ENCODE measurements at places on chromosomes 2 and 18. TPM values are rescaled to one million over a fixed set of nuclear protein-coding genes. Genes with fewer than 3 reads are reported as not detected.
A peak's percentile ranks its signal among the peaks of the same experiment; 100 is the strongest.

SLC40A1 gene
- 0.18 TPM for polyA plus RNA-seq

DNA sequence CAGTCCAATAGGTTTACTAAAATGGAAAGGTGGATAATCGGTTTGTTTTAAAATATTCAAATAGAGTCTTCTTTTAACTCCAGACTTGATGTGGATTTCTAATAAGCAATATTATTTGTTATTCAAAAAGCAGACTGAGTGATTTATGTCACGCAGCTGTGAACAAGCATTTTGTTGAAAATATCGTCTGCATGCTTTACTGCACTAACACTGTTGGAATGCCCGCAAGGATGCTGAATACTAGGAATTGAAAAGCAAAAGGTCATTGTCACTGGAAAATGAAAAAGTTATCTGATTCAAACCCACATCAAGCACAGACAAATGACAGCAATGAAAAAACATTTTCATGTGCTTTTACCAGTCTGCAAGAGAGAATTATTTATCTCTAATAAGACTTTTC is 31.1 kb downstream of the CHN1 start:
- no peak for DNase-seq

TLK1 gene
- polyA plus RNA-seq, result 9.1 TPM

DNA sequence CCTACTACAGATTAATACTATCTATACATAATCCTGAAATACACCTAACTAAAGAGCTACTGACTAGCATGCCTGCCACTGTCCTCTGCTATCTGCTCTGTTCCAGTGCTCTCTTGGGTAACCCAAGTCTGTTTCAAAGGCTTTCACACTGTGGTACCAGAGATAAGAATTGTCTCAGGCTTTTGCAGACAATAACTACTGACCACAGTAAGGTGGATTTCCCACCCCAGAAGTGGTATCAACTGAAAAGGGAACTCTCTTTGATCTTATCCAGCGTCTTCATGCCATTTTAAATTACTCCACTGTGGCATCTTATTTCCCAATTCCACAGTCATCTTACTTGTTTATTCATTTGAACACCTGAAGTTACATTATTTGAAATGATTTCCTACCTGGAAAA is 190.2 kb downstream of the IKZF2 start:
- no peak for DNase-seq

RTP5 gene
- not detected for polyA plus RNA-seq

GRCh38 chr2:122815120-122815519 is 1059.7 kb downstream of the TSN start:
- DNase-seq, result no peak

- no peak for DNase-seq
These were observed 19.6 kb upstream of the STON1 start for GRCh38 chr2:48510329-48510728.

- no peak for DNase-seq
These were observed 183.8 kb downstream of the MYCN start for GRCh38 chr2:16123856-16124780.

THUMPD2 gene
- polyA plus RNA-seq, result 18.2 TPM

CAPN13 gene
- polyA plus RNA-seq, result 0.09 TPM

ADNP2 gene
- 11.3 TPM for polyA plus RNA-seq

DHRS9 gene
- polyA plus RNA-seq, result 3.3 TPM

- DNase-seq, result no peak
These were observed 206.6 kb upstream of the LRATD1 start for GRCh38 chr2:14425869-14426268.

IL37 gene
- polyA plus RNA-seq, result 0.73 TPM

DNA sequence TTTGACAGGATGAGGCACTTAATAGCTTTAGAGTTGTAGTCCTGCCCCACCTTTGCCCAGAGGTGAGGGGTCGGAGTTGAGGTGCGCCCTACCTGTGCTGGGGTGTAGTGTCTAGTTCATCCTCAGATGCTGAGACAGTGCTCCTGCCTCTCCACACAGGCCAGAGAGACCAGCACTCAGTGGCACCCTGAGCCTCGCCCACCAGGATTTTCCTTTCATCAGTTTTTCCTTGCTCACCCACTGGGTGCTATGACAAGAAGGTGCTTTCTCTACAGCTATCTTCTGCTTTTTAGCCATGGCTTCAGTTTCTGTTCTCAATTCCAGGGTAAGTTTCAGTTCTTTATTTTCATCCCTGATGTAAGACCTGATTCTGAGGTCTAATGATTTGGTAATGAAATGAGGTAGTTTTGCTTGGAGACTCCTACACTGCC is 16.8 kb upstream of the TMEM131 start:
- no peak for DNase-seq

DNA sequence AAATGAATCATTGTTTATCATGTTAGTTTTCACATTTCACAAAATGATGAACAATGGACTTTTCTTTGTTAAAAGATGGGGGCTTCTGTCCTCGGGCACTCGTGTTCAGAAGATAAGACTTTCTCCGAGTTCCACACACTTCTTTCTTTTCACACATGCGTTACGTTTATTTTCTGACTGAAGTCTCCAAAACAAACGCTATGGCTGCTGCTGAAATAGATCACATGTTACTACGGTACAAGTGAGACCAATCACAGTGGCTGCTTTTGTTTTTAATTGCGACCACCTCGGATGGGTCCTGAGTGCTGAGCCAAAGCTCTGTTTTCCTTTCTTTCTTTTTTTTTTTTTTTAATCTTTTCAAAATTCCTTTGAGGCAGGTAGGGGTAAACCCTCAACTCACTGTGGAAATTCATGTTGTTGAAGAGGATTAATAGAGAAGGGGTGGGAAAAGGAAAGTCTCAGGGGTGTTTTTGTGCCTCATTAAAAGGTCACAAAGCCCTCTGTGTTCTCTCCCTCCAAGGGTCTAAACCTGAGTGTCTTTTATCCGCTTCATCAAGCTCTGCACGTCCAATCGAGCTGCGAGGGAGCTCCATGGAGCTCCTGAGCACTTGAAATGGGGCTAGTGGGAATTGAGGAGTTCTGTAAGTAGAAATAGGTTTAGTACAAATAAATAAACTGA is 48.2 kb downstream of the ARL4C start:
- no peak for DNase-seq

- no peak for DNase-seq
These were observed 3.7 kb upstream of the EMILIN2 start for GRCh38 chr18:2843146-2843545.

C2orf92 gene
- 0.66 TPM for polyA plus RNA-seq

DNA sequence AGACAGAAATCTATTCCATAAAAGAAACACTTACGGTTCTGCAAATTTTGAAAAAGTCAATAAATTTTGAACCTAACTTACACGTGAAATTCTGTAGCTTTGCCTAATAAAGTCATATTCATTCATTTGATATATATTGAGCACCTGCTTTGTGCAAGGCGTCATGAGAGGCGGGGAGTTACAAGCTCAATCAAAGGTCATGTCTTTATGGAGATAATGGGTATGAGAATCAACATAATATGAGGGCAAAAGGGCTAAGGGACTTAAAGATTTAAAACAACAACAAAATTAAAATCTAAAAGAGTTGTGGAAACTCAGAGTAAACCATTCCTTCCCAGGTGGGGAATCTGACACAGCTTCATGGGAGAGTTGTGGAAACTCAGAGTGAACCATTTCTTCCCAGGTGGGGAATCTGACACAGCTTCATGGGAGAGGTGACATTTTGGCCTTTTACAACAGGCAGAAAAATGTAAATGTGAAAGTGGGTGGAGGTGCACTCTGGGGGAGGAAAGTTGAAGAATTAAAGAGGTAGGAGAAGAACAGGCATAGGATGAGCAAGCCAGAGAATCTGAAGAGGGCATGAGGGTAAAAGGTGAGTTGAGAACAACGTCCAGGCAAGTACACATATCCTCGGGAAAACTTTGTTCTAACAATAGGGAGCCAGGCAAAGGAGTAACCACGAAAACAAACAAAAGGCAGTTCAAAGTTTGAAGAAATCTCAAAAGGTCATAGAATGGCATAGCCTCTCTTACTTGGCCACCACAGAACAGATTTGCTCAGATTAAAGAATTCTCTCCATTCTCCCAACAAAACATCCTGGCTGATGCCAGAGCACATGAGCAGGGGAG is 49.5 kb upstream of the CD226 start:
- DNase-seq, result no peak

RESP18 gene
- not detected for polyA plus RNA-seq

GRCh38 chr2:25808006-25808383 is 70.3 kb downstream of the ASXL2 start:
- DNase-seq, result no peak

- peak; percentile 4 for DNase-seq
These were observed 1.2 kb downstream of the RAPH1 start for GRCh38 chr2:203533676-203534591.

GALNT13 gene
- polyA plus RNA-seq, result not detected

DNA sequence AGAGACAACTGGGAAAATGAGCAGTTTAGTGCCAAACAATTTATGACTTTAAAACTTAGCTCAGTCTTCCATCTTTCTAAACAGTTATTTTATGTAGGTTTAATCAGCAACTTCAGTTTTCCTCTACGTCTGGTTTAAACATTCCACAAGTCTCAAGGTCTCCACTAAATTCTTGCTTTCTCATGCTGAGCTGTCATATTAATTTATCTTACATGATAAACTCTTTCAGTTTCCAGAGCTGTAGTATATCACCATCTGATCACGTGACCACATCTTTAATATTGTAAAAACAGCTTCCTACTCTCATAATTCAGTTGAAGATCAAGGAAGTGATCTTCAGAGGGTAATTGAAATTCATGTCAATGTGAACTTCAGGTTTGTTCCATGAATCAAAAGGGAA is 158.6 kb downstream of the ZNF804A start:
- no peak for DNase-seq

IL1A gene
- 146 TPM for polyA plus RNA-seq

CIB4 gene
- polyA plus RNA-seq, result not detected

DNA sequence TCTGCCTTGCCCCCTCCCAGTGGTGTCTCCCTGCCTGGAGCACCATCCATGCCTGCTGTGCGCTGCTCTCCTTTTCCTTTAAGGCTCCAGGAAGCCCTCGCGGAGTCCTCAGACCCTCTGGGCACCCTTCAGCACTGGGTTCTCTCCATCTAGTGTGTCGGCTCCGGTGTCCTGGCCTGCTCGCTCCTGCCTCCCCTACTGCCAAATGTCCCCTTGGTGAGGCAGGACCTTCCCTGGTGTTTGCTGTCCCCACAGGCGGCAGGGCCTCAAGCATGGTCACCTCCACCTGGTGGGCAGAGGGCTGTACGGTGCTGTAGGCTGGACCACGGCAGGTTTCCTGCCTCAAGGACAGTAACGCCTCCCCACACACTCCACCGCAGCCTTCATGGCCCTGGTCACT is 90.2 kb downstream of the DGKD start:
- DNase-seq, result no peak
